PC-9 (cell line): ENCODE measurements at places on chromosomes 3 and 15. TPM values are rescaled to one million over a fixed set of nuclear protein-coding genes. Genes with fewer than 3 reads are reported as not detected.

PP2D1 gene
- total RNA-seq: not detected in 2 replicates

SNTN gene
- total RNA-seq: not detected in 2 replicates

FHIT gene
- 7.6 and 9.8 TPM in 2 replicates for total RNA-seq

- no peak for DNase-seq
Measured at GRCh38 chr15:77901921-77902750, 175.4 kb downstream of the TBC1D2B start.

IFT80 gene
- 47.9 and 59.4 TPM in 2 replicates for total RNA-seq

- DNase-seq: no peak
Measured at GRCh38 chr3:191139736-191140135, 59.3 kb upstream of the OSTN start.

- no peak for DNase-seq
Measured at GRCh38 chr3:114506591-114507300, 212.9 kb downstream of the TIGIT start.

- DNase-seq: no peak
Measured at GRCh38 chr3:192621909-192622308, 105.4 kb downstream of the FGF12 start.

GRCh38 chr3:71360180-71360579 is 223.3 kb downstream of the FOXP1 start:
- no peak for DNase-seq

DNA sequence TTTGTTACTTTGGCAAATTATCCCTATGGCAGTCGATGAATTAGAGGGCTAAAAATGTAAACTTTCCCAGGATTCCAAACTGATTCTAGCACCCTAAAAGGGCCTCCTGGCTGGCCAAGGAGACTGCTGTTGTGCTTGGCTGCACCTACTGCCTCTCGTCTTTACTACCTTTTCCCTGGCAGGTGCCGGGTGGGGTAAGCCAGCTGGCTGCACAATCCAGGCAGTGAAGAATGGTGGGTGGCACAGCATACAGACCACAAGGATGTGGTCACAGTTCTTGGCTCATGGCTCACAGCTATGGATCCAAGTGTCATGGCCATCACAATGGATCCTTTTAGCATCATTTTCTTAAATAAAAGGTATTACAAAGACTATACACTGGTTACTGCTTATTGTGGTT is 20.7 kb upstream of the SLC25A26 start:
- DNase-seq: no peak

- no peak for DNase-seq
Measured at GRCh38 chr3:141415953-141416352, 47.6 kb downstream of the ZBTB38 start.

GRCh38 chr15:66716656-66717020 is 14.6 kb downstream of the SMAD6 start:
- DNase-seq: no peak

GRCh38 chr3:98602078-98602678 is 8.8 kb upstream of the CPOX start:
- DNase-seq: peak; percentile 29

DNA sequence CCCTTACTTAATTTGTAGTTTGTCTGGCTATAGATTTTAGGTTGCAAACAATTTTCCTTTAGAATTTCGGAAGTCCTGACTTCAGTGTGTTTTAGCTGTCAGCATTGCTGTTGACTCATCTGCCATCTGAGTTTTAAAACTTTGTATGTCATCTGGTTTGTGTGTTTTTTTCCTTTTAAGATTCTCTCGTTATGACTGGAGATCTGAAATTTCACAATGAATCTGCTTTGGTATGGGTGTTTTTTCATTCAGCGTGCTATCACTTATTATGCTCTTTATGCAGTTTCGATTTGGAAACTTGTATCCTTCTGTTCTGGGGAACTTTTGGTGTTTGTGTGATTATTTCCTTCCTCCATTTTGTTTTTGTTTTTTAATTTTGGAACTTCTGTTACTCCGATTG is 53.7 kb upstream of the ZNF280D start:
- no peak for DNase-seq

- no peak for DNase-seq
Measured at GRCh38 chr3:115270849-115271248, 123.8 kb upstream of the ZBTB20 start.

DNA sequence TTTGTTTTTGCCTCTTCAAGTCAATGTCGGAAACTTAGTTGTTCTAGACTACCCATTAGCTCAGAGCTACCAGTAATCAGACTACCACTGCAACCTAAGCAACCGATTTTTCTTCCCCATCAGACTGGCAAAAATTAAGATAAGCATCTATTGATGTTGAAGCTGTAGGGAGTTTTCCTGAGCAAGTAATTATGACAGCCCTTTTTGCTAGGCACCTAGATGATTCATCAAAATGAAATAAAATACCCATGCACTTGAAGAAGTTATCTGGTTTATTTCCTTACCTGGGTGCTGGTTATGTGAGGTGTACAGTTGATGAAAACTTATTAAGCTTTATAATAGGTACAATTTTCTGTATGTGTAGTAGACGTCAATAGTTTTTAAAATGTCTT is 554 bp upstream of the COMMD4 start:
- no peak for DNase-seq

OR5K2 gene
- not detected in 2 replicates for total RNA-seq

DNA sequence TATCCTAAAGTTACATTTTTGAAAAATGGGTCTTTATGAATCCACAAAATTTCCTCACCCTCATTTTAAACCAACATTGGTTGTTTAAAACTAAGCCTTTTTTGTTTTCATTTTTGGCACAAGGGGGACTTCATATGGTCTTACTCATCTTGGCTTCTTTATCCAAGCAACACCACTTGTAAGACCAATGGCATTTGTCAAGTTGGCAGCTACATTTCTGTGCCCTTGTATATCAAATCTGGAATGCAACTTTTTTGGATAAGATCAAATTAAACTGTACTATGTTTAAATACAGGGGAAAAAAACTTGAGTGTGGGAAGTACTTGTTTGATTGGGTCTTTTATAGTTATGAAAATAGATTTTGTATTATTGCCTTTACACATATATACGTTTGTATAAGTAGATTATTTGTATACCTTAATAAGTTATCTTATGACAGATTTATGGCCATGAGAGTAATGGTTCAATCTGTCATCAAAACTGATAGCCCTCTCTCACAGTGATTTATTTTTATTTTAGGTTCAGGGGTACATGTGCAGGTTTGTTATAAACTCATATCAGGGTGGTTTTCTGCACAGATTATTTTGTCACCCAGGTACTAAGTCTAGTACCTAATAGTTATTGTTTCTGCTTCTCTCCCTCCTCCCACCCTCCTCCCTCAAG is 43.4 kb downstream of the GPR160 start:
- no peak for DNase-seq

- peak; percentile 40 for DNase-seq
Measured at GRCh38 chr15:69523010-69524001, 70.7 kb downstream of the RPLP1 start.

GPR87 gene
- total RNA-seq: 9.0 and 15.5 TPM in 2 replicates

GRCh38 chr3:134318166-134318565 is 56.1 kb downstream of the AMOTL2 start:
- peak; percentile 11 for DNase-seq

WNT5A gene
- total RNA-seq: 146 and 174 TPM in 2 replicates

CACNA2D3 gene
- total RNA-seq: 0.18 and 0.59 TPM in 2 replicates

GRCh38 chr3:36397841-36398240 is 17.5 kb downstream of the STAC start:
- no peak for DNase-seq

COL6A5 gene
- total RNA-seq: not detected in 2 replicates

DNA sequence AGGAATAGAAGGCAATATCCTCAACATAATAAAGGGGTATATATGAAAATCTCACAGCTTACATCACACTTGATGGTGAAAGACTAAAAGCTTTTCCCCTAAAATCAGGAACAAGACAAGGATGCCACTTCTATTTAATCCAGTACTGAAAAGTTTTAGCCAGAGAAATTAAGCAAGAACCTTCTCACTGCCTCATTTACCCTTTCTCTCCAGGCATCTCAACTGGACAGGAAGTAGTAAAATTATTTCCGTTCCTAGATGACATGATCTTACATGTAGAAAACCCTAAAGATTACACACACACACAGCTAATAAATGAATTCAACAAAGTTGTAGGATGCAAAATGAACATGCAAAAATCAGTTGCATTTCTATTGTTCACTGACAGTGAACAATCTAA is 11.2 kb downstream of the SCAP start:
- DNase-seq: no peak

- no peak for DNase-seq
Measured at GRCh38 chr3:15456321-15456720, 28.9 kb downstream of the EAF1 start.

GRCh38 chr15:89898614-89899294 is 5.0 kb upstream of the AP3S2 start:
- DNase-seq: peak; percentile 80

GRCh38 chr15:76936671-76937070 is 5.1 kb downstream of the RCN2 start:
- DNase-seq: no peak

CISH gene
- 2.7 and 3.2 TPM in 2 replicates for total RNA-seq

ALPK3 gene
- total RNA-seq: 4.6 and 8.1 TPM in 2 replicates

DZIP1L gene
- 2.3 and 6.1 TPM in 2 replicates for total RNA-seq

DNA sequence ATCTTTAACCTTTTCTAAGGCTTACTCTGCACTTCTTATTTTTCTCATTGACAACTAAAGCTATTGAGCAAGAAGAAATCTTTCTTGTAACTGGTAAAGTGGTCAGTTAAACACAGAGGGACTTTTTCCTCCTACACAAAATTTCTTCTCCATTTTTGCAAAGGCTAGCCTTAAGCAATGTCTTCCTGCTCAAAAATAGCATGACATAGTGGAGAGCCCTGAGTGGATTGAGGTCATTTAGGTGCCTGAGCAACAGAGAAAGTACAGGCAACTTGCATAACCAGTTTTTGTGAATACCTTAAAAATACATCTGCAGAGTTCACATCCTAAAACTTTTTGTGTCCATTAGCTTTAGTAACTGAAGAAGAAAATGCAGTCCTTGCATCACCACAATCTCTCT is 144.7 kb upstream of the TTC14 start:
- no peak for DNase-seq

GRCh38 chr3:42652251-42652610 is 1.3 kb upstream of the ZBTB47 start:
- no peak for DNase-seq

GRCh38 chr3:183369117-183369516 is 59.3 kb downstream of the MCF2L2 start:
- DNase-seq: no peak

- no peak for DNase-seq
Measured at GRCh38 chr15:29130951-29131839, 138.4 kb downstream of the NSMCE3 start.

GPR15 gene
- not detected in 2 replicates for total RNA-seq

DNA sequence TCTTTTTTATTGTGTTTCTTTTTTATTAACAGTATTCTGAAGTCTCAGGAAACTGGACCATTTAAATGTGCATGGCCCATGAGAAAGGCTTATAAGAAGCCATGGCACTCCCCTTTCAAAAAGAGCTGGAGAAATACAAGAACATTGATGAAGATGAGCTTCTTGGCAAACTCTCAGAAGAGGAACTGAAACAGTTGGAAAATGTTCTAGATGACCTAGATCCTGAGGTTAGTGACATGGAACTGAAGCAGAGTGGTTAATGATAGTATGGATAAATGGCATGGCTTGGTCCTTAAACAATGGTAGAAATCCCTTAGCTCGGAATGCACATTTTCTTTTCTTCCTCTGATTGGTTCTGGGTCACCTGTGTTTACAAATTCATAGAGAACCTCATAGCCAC is 14.9 kb downstream of the TMOD2 start:
- DNase-seq: no peak

- DNase-seq: no peak
Measured at GRCh38 chr3:111143-112069, 85.2 kb upstream of the CHL1 start.

GRCh38 chr15:58086491-58086890 is 21.0 kb upstream of the ALDH1A2 start:
- DNase-seq: no peak

KNL1 gene
- 16.2 and 27.5 TPM in 2 replicates for total RNA-seq

ZNF774 gene
- 6.2 and 6.3 TPM in 2 replicates for total RNA-seq

DNA sequence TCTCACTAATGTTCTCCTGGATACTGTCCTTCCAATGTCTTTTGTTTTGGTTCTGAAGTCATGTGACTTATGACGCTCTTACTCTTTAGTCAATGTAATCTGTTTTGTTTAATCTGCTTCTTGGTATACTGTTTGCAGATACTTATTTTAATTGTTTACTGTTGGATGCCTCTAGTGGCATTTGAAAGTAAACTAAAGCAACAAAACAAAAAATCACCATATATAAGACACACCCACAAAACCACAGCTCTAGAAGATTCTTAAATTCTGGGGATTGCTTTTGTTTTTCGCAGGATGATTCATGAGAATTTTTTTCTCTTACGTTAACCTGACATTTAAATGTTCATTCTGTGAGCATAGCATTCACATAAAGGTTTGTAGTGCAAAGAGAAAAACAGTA is 16.8 kb downstream of the SLC25A26 start:
- DNase-seq: no peak

GRCh38 chr3:34070831-34071585 is 272.6 kb downstream of the PDCD6IP start:
- no peak for DNase-seq

DNA sequence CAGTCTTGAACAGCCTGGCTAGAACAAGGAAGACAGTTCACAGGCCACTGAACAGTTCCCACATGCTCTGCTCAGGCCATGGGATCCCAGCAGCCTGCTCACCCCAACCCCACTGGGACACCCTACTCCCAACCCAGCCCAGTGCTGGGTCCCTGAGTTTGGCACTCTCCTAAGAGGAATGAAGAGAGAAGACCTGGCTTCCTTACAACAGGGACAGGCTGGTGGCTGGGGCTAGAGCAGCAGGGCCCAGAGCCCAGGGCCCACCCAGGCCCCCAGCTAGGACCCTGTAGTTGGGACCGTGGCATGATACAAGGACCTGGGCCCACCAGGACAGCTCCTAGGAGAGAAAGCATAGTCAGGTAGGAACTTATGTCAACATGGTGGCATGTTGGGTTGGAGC is 43.4 kb downstream of the SEMA3G start:
- no peak for DNase-seq

GRCh38 chr3:40751666-40752065 is 226.9 kb downstream of the ZNF621 start:
- DNase-seq: no peak

DNA sequence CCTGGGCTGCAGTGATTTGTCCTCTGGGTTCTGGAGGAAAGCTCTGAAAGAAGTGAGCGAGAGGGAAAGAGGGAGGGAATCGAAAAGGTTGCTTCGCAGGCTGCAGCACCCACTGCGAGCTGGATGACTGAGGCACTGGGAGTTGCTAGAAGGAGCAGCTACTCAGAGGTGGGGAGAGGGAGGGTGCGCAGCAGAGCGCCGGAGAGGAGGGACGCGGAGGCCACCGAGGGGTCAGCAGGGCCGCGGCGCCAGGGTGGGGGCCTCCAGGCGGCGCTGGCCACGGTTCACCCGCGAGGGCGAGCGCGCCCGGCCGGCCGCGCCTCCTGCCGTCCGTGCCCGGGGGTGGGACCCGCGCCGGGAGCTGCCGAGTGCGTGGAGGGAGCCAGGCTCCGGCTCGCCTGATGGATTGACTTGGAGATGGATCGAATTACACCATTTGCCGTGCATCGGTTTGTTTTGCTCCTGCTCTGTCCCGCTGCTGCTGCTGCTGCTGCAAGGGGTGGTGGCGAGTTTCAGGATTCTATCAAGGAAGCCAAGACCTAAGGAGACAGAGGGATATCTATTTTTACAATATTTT is at the start of gene SEMA6D:
SEMA6D (plus strand) TSS at position 470 of the 577 bp plus-strand sequence. CDS start 42,294 bp downstream, outside the sequence.
- no peak for DNase-seq
